ENCODE measurements at places on chromosomes 13 and 19. TPM values are rescaled to one million over a fixed set of nuclear protein-coding genes. Genes with fewer than 3 reads are reported as not detected.

- H3K27ac ChIP-seq: no peak overlapping the region
- H3K27me3 ChIP-seq: peaks cover 53% of the 10 kb centered on the region
Measured at GRCh38 chr19:29532097-29532496, 6.3 kb downstream of the VSTM2B start.

- no peak overlapping the region for H3K4me3 ChIP-seq
- DNase-seq: peak; percentile 40
- peaks cover 14% of the 10 kb centered on the region for H3K4me1 ChIP-seq
- H3K36me3 ChIP-seq: peaks cover 36% of the 10 kb centered on the region
Measured at GRCh38 chr13:32669030-32669646, 82.9 kb downstream of the PDS5B start.

DNA sequence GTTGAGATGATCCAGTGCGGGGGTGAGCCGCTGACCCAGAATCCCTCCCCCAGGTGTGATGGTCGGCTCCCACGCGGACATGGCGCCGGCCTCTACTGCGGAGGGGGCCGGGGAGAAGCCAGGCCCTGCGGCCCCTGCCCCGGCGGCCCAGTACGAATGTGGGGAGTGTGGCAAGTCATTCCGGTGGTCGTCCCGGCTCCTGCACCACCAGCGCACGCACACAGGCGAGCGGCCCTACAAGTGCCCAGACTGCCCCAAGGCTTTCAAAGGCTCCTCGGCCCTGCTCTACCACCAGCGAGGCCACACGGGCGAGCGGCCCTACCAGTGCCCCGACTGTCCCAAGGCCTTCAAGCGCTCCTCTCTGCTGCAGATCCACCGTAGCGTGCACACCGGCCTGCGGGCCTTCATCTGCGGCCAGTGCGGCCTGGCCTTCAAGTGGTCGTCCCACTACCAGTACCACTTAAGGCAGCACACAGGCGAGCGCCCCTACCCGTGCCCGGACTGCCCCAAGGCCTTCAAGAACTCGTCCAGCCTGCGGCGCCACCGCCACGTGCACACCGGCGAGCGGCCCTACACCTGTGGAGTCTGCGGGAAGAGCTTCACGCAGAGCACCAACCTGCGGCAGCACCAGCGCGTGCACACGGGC, 3.7 kb upstream of the NAT14 start:
- no peaks in the 10 kb centered on the region for H3K27me3 ChIP-seq
- peaks cover 3% of the 10 kb centered on the region for H3K36me3 ChIP-seq
- no peak overlapping the region for H3K4me3 ChIP-seq

DNA sequence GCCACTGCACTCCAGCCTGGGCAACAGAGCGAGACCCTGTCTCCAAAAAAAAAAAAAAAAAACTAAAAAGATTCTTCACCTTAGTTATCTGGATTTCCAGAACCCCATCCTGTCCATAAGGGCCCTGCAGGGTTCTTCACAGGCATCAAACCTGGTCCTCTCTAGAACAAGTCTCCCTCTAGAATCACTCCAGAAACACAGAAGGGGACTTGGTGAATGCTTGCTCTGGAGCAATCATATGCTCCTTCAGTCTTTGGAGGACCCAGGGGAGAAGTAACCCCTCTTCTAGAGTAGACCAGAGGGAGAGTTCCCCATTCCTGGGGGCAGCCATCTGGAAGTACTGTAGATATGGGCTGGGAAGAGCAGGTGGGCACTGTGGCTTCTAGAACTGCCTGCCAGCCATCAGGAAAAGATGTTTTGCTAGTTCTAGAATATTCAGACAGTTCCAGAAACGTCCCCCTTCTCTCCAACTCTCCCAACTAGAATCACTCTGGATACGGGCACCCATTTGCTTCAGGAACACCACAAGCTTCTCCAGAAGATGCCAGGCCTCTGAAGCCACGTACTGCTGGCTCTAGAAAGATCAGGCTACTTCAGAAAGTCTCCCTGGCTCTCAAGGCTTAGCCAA, 2.8 kb downstream of the FUT1 start:
- no peaks in the 10 kb centered on the region for H3K36me3 ChIP-seq
- DNase-seq: no peak
- no peak overlapping the region for H3K4me3 ChIP-seq
- no peak overlapping the region for H3K27ac ChIP-seq

DNA sequence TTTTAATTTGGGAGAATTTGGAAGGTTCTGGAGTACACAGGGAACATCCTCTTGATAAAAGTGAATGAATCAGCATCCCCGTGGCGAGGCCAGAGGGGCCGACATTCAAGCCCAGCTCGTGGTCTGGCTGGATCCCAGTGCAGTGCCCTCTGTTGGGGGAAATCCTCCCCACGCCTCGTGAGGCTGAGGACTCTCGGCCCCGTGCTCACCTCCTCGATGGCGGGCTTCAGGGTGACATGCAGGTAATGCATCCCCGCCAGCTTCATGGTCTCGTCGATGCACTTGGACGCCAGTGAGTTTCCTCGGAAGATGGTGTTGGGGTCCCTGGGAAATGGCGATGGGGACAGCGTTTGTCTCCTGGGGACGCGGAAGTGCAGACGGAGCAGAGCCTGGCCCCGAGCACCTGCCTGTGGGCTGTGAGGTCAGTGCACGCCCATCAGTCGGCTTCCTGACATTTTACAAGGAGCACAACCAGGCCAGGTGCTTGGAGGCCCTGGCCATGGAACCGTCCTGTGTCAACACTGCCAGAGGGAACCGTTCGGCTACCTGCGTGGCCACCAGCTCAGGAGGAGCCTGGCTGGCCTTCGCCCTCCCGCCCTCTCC, 43.3 kb upstream of the C13orf46 start:
- no peak overlapping the region for H3K27ac ChIP-seq
- H3K4me3 ChIP-seq: no peak overlapping the region
- peaks cover 2% of the 10 kb centered on the region for H3K4me1 ChIP-seq
- DNase-seq: no peak
- H3K36me3 ChIP-seq: peaks cover 40% of the 10 kb centered on the region

- peaks cover 7% of the 10 kb centered on the region for H3K36me3 ChIP-seq
- H3K27me3 ChIP-seq: no peaks in the 10 kb centered on the region
- no peak overlapping the region for H3K4me3 ChIP-seq
- H3K4me1 ChIP-seq: peaks cover 3% of the 10 kb centered on the region
Measured at GRCh38 chr19:310781-311496, 19.7 kb upstream of the PLPP2 start.

- peak overlapping the region; percentile 47 for H3K4me3 ChIP-seq
- DNase-seq: no peak
- H3K36me3 ChIP-seq: no peaks in the 10 kb centered on the region
- peaks cover 17% of the 10 kb centered on the region for H3K4me1 ChIP-seq
- H3K27ac ChIP-seq: peak overlapping the region; percentile 84
- no peaks in the 10 kb centered on the region for H3K27me3 ChIP-seq
Measured at GRCh38 chr13:35162420-35162819, 220.3 kb downstream of the NBEA start.

CYP4F8 gene
- not detected for total RNA-seq

ZNF525 gene
- total RNA-seq: 14.5 TPM

Data from activated CD4-positive, alpha-beta T cell treated with anti-CD3 and anti-CD28 coated beads, Interleukin-2, amount 10 ng/mL, durations not matched to agents 7 days and 5 days (primary cell).